ENCODE measurements at places on chromosomes 7 and 10.

DNA sequence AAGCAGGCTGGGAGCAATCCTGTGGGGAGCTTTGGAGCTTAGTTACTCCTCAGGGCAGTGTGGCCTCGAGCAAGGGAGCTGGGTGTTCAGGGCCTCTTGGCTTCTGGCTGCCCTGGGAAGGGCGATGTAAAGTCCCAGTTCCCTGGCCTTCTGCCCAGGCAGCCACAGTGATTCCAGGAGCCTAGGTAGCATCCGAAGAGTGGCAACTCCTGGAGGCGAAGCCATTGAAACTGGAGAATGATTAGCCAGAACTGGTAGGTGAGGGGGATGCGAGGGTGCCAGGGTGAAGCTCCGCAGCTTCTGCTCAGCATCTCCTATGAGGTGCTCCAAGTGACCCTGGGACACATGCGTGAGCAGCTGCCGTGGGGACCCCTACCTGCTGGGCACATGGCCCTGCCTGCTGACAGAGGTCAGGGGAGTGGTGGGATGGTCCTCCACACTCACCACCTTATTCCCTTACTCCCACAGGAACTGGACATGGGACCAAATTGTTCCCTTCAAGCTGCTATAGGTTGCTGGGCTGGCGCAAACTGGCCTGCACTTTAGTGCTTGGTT, 7.8 kb upstream of the GDF2 start:
- no peak overlapping the region for H3K27ac ChIP-seq
- peaks cover 17% of the 10 kb centered on the region for H3K4me1 ChIP-seq
- peak; percentile 17 for DNase-seq
- no peaks in the 10 kb centered on the region for H3K27me3 ChIP-seq
- no peaks in the 10 kb centered on the region for H3K36me3 ChIP-seq

DNA sequence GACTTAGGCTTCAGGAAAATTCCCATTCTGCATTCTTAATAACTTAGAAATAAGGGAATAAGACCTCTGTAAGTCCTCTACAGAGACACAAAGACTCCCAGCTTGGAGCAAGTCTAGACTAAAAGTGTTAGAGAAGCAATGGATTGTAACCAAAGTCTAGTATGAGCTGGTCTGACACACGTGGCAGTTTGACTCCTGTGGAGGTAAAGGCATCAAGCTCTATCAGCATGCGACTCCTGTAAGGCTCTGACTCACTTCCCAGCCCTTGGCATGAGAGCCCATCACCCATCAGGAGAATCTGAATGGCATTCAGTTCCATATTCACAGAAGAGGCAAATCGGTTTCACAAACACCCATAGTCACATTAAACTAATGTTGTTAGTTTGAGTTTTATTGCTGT, 4.4 kb upstream of the VSTM4 start:
- no peaks in the 10 kb centered on the region for H3K36me3 ChIP-seq
- no peak for DNase-seq
- H3K4me1 ChIP-seq, result peaks cover 7% of the 10 kb centered on the region
- peaks cover 54% of the 10 kb centered on the region for H3K27me3 ChIP-seq

- H3K36me3 ChIP-seq, result peaks cover 42% of the 10 kb centered on the region
- peaks cover 6% of the 10 kb centered on the region for H3K4me1 ChIP-seq
- DNase-seq, result no peak
- H3K27ac ChIP-seq, result no peak overlapping the region
Observed at GRCh38 chr7:158758586-158759244, 54.1 kb upstream of the NCAPG2 start.

GRCh38 chr10:124911124-124912067, 30.5 kb upstream of the ZRANB1 start:
- peaks cover 16% of the 10 kb centered on the region for H3K27me3 ChIP-seq
- H3K27ac ChIP-seq, result no peak overlapping the region
- no peaks in the 10 kb centered on the region for H3K36me3 ChIP-seq
- no peak for DNase-seq
- peak overlapping the region; percentile 19 for H3K4me3 ChIP-seq
- peaks cover 18% of the 10 kb centered on the region for H3K4me1 ChIP-seq

DNA sequence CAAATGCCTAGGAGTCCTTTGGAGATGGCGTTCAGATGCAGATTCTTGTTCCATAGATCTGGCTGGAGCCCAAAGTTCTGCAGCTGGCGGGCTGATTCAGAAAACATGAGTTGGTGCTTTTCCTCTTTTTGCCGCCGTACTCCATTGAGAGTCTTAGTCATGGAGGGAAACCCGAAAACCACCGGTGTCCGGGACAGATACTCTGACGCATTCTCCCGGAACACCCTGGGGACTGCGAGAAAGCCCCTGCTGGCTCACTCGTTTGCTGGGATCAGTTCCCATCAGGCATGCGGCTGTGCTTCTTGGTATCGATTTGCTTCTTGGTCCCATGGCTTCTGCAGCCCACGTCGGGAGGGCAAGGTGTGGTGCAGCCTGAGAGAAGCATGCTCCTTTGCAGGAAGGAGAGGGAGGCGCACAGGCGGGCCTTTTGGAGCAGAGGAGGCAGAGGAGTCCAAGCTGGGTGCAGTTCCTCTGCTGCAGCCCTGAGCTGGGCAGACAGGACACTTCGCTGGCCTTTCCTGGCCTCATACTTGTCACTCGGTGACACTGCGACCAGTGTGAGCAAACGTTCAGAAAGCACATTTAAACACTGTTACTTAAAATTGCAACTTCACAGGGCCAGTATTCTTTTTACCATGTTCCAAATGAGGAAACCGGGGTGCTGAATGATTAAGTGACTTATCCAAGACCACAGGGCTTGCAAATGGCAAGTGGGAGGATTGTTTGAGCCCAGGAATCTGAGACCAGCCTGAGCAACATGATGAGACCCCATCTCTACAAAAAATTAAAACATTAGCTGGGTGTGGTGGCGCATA, 30.6 kb upstream of the PFKFB3 start:
- H3K4me3 ChIP-seq, result peak overlapping the region; percentile 13
- peak overlapping the region; percentile 27 for H3K27ac ChIP-seq
- DNase-seq, result no peak
- peaks cover 58% of the 10 kb centered on the region for H3K4me1 ChIP-seq
- peaks cover 16% of the 10 kb centered on the region for H3K36me3 ChIP-seq

- no peaks in the 10 kb centered on the region for H3K4me1 ChIP-seq
- DNase-seq, result no peak
- no peaks in the 10 kb centered on the region for H3K27me3 ChIP-seq
- no peaks in the 10 kb centered on the region for H3K36me3 ChIP-seq
Observed at GRCh38 chr10:103932971-103933370, 15.0 kb upstream of the STN1 start.

GRCh38 chr7:26081638-26082037, 70.4 kb upstream of the NFE2L3 start:
- H3K27me3 ChIP-seq, result peaks cover 44% of the 10 kb centered on the region
- no peak for DNase-seq
- no peaks in the 10 kb centered on the region for H3K36me3 ChIP-seq

DNA sequence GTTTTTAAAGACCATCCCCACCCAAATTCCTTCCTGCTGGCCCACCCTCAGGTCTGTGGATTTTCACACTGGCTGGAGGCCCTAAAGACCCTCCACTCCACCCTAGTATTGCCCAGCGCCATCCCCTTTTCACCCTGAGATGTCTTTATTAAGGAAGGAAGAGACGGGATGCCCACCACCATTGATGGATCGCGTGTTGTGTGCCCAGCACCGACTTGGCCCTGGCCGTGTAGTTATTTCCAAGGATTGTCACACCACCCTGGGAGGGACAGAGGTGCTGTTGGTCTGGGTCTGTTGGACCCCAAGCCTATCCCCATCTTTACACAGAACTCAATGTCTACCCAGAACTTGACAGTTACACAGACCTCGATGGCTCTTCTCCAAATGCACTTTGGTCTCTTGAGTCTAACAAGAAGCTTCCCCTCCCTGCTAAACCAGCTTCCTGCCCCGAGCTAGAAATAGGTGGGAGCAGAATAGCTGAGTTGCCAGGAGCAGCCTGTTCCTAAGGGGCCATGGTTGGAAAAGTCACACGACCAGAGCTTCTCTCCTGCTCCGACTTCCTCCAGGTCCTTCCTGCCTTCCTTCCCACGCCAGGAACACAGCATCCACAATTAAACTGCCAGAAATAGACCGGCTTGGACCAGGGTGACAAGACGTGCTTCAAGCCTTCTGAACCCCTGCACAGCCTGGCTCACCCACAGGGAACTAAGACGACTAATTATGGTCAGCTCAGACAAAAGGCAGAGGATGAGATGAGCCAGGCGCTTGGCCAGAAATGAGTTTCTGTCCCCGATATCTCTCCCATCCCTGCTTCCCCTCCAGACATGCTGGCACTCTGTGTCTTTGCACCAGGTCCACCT, 139.5 kb upstream of the CHST15 start:
- H3K27me3 ChIP-seq, result peaks cover 3% of the 10 kb centered on the region
- peaks cover 2% of the 10 kb centered on the region for H3K4me1 ChIP-seq
- no peaks in the 10 kb centered on the region for H3K36me3 ChIP-seq
- no peak for DNase-seq
- H3K27ac ChIP-seq, result no peak overlapping the region

GRCh38 chr10:96791902-96792301, 40.2 kb upstream of the LCOR start:
- H3K4me3 ChIP-seq, result no peak overlapping the region
- H3K27ac ChIP-seq, result no peak overlapping the region
- DNase-seq, result no peak
- no peaks in the 10 kb centered on the region for H3K36me3 ChIP-seq

- no peak overlapping the region for H3K27ac ChIP-seq
- H3K36me3 ChIP-seq, result no peaks in the 10 kb centered on the region
- DNase-seq, result no peak
- no peaks in the 10 kb centered on the region for H3K27me3 ChIP-seq
Observed at GRCh38 chr7:91683823-91684222, 196.7 kb downstream of the MTERF1 start.

GRCh38 chr10:104336821-104337467, 1.3 kb downstream of the ITPRIP start:
- H3K4me1 ChIP-seq, result peaks cover 48% of the 10 kb centered on the region
- peak overlapping the region; percentile 98 for H3K4me3 ChIP-seq
- H3K36me3 ChIP-seq, result peaks cover 6% of the 10 kb centered on the region
- DNase-seq, result no peak
- peaks cover 6% of the 10 kb centered on the region for H3K27me3 ChIP-seq
- H3K27ac ChIP-seq, result peak overlapping the region; percentile 100

DNA sequence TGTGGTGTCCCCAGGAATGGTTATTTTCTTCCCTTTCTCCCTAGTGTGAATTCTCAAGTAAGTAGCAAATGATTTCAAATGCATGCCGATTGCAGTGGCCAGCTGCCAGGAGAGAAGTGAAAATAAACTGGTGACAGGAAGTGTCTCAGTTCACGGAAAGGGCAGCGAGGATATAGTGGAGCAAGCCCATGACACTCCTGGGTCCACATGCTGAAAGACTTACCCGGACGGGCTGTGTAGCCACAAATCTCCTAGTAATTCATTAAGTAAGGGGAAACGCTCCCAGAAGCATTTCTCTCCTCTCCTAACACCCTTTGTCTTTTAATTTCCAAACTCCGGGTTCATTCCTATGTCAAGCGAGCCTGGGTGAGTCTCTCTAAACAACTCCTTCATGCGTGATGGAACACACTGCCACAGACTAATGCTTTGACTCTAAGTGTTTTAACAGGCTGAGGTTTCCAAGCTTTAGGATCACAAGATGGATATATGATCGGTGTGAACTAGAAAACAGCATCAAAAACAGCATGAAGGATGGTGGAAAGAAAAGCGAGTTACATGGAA, 125.6 kb downstream of the CYP26A1 start:
- DNase-seq, result no peak
- H3K4me3 ChIP-seq, result peak overlapping the region; percentile 58
- H3K27ac ChIP-seq, result no peak overlapping the region
- peaks cover 18% of the 10 kb centered on the region for H3K27me3 ChIP-seq

- peaks cover 3% of the 10 kb centered on the region for H3K4me1 ChIP-seq
- H3K36me3 ChIP-seq, result no peaks in the 10 kb centered on the region
- H3K27ac ChIP-seq, result no peak overlapping the region
Observed at GRCh38 chr10:24762966-24763623, 39.4 kb upstream of the ARHGAP21 start.

DNA sequence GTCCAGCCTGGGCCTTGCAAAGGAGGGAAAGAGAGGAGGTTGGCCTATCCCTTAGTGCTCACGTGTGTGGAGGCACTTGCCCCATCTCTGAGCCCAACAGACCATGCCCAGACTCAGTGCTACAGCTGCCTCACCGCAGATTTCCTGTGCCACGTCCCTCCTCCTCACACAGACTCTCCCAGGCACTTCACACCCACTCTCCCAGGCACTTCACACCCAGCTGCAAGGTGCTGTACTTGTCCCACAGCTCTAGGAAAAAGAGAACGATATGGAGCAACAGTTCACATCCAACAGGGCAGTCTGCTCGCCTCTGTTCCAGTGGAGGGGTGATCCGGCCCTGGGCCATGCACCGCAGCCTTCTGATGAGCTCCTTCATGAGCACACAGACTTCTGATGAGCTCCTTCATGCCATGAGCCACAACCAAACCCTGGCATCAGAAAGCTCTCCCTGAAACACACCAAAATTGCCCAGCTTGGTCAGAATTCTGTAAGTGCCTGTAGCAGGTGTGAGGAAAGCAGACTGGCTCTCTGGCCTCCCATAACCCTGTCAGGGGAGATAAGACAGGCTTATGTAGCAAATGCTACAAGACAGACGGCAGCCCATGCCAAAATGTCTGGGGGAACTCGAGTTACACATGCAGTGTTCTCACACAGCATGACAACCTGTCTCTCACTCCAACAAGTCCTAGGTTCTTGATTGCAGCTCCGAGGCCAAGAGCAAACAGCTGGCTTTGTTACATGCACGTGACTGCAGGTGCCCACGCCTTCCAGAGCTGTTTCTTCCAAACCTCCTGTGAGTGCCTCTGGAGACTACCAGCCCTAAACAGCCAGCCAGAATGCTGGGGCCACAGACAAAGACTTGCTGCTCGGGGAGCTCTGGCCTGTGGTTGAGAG, 348.5 kb downstream of the GRID1 start:
- H3K4me3 ChIP-seq, result no peak overlapping the region
- no peak for DNase-seq
- no peaks in the 10 kb centered on the region for H3K4me1 ChIP-seq
- H3K27me3 ChIP-seq, result no peaks in the 10 kb centered on the region
- no peak overlapping the region for H3K27ac ChIP-seq

DNA sequence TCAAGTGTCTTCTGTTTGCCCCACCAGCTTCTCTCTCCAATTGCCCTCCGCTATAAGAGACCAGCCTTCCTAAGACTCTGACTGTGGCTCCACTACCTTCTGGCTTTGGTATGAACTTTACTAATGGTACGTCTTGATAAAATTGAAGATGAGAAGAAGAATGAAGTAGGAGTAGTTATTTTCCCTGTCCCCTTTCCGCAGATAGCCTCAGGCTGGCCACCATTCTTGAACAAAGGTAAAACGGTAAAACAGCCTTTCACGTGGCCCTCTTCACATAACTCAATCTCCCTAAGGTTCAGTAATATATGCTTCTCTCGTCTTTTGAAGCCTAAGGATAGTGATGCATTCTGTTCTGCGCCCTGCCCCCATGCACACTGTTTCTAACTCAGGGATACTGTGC, 9.9 kb upstream of the ITGB8 start:
- no peak overlapping the region for H3K27ac ChIP-seq
- no peak overlapping the region for H3K4me3 ChIP-seq
- peaks cover 9% of the 10 kb centered on the region for H3K27me3 ChIP-seq
- H3K4me1 ChIP-seq, result no peaks in the 10 kb centered on the region
- DNase-seq, result no peak
- no peaks in the 10 kb centered on the region for H3K36me3 ChIP-seq

Measured in activated naive CD8-positive, alpha-beta T cell treated with anti-CD3 and anti-CD28 coated beads, Interleukin-2, amount 10 ng/mL, durations not matched to agents 7 days and 5 days (primary cell).